A549 treated with dexamethasone at 1 μM for 4 hours (cell line): ENCODE measurements at places on chromosomes 2 and 18. TPM values are rescaled to one million over a fixed set of nuclear protein-coding genes. Genes with fewer than 3 reads are reported as not detected.

Gene FSIP2
- 0.02 TPM in 1 of 5 replicates, not detected in the others for total RNA-seq

Gene SPHKAP
- 0.01 TPM in 1 of 5 replicates, not detected in the others for total RNA-seq

Gene ADRA2B
- total RNA-seq: 0.08 to 0.14 TPM (median 0.11 TPM) in 5 replicates

Gene DSG2
- 45.6 to 69.2 TPM (median 64.0 TPM) in 5 replicates for total RNA-seq

Gene GPR35
- 0.32 to 0.83 TPM (median 0.68 TPM) in 5 replicates for total RNA-seq

Gene UGT1A8
- 0.06 to 0.07 TPM (median 0.06 TPM) in 3 of 5 replicates, not detected in the others for total RNA-seq

Gene HRH4
- not detected in 5 replicates for total RNA-seq

Gene NEU4
- total RNA-seq: 0.25 to 0.34 TPM (median 0.27 TPM) in 4 of 5 replicates, not detected in the other
